ENCODE measurements at places on chromosomes 7 and 10.
A peak's percentile ranks its signal among the peaks of the same experiment; 100 is the strongest.

GRCh38 chr10:45544191-45544590, 128.4 kb downstream of the ZFAND4 start:
- DNase-seq: no peak

DNA sequence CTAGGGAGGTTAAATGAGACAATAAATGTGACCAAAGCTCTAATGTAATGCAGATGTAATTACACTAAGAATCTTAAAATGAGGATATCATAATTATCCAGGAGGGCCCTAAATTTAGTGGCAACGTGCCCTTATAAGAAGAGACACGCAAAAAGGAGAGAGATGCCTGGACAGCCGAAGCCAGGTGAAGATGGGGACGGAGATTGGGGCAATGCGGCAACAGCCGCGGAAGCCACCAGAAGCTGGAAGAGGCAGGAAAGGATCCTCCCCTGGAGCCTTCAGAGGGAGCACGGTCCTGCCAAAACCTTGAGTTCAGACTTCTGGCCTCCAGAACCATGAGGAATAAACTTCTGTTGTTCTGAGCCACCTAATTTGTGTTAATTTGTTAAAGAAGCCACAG, 25.3 kb upstream of the C10orf71 start:
- no peak for DNase-seq

DNA sequence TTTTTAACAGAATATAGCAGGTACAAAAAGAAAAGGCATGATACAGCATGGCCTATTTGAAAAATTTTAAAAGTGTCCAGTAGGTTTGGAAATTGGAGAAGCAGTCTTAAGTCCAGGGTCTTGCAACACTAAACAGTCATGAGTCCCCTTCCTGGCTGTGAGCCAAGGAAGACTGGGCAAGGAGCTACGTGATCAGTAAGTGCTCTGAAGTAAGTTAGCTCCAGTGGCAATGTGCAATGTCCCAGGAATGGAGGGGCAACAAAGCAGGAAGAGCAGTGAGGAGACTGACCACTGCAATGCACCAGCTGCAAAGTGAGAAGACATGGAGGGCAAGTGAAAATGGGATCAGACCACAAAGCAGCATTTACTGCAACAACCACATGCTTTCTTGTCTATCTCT, 72.9 kb upstream of the GRID1 start:
- no peak for DNase-seq

DNA sequence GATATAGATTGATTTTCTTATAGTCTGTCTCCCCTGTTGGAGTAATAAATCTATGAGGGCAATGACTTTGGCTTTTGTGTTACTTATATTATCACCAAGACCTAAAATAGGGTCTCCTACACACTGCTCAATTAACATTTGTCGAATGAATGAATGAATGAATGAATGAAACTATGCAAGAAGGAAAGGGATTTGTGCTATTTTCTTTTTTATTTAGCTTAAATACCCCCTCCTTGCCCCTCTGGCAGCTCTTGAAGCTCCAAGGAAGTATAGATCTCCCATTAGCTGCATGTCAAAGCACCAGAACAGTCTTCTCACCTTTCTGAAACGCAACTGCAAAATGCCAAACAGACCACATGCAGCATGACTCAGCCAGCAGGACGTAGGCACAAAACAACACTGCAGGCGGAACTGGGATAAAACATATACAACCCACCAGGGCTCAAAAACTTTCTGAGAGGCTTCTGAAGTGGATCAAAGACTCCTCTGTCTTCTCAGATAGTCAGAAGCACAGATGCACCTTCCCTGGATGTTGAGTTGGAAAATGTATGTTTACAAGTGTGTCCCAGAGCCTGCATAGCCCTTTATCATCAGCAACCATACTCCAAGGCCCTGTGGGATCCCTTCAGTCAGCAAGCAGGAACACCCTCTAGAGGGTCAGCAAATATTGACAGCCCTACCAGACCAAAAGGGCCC, 187.8 kb downstream of the NPSR1 start:
- DNase-seq: no peak

- DNase-seq: no peak
Observed at GRCh38 chr7:28483908-28484605, 71.7 kb downstream of the CREB5 start.

GRCh38 chr7:128831178-128831993, 1.2 kb downstream of the FLNC start:
- peak; percentile 67 for DNase-seq

DNA sequence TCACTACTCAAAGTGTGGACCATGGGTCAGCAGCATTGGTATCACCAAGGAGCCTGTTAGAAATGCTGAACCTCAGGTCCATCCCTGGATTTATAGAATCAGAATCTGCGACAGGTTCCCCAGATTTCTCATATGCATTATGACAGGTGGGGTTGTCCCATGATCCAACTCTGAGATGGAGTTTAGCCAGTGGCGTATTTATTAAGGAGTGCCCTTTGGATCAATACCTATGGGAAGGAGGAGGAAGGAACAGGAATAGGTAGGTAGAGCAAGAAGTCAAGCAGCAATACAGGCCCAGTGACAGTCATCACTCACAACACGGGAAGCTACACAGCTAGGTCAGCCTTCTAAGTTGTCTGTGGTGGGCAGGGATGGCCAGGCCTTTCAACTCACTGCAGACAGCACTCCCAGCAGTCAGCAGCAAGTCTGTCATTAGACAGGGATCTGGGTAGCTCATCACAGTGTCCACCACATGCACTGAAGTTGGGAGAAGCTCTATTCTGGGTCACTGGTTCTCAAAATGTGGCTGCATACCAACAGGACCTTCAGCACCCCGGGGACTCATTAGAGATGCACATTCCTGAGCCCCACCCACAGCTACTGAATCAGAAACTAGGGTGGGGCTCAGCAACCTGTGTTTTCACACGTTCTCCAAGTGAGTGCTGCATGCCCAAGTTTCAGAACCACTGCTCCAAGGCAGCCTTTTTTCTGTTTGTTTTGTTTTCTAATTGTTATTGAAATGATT, 532.3 kb upstream of the GALNT17 start:
- DNase-seq: no peak

DNA sequence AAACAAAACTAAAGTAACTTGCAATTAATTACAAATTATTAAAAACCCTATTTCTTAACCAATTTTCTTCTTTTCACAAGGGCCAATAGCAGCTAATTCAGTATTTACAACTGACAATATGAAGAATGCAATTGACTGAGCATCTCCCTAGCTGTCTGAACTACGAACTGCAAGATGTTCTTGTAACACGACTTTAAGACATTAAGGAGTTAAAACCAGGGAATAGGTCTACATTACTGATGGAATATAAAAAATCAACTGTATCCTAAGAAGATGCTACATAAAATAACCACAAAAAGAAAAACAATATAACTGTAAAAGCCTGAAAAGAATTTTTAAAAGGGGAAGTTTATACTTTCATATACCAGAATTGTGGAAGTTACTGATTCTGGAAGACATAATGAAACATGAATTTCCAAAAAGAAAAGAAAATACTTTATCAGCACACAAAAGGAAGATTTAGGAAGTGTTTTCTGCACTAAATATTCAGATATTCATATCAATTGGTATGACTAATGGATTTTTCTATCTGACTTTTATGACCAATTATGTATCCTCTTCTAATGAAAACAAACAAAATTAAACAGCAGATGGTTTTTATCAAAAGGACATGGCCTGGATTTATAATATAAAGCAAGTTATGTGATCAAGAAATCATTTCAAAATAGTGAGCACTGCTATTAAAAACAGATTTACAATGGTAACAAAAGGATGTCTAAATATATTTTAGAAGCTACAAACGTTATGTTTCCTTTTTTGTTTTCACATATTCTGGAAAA, 1.6 kb downstream of the GPR22 start:
- DNase-seq: no peak

- no peak for DNase-seq
Observed at GRCh38 chr10:29501692-29502091, 133.1 kb downstream of the SVIL start.

GRCh38 chr10:31927884-31928548, 615 bp downstream of the ARHGAP12 start:
- DNase-seq: peak; percentile 74

GRCh38 chr10:122029499-122030199, 40.7 kb downstream of the TACC2 start:
- DNase-seq: no peak

DNA sequence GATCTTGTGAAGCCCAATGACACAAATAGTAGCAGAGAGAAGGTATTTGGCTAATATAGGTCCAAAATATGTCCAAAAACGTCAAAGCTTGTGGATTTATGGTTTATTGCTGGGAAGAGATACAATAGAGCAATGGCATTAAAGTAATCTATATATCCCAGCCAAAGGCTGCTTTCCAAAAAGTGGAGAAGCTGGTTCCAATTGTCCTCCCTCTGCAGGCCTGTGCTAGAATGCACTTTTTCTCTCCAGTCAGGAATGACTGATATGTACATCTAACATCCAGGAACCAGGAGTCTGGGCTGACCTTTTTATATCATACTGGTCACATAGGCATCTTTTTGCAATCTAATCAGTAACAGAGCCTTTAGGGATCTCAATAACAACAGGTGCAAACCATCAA, 167.1 kb upstream of the FAM3C start:
- no peak for DNase-seq

- DNase-seq: no peak
Observed at GRCh38 chr7:44134943-44135628, 6.0 kb downstream of the MYL7 start.

DNA sequence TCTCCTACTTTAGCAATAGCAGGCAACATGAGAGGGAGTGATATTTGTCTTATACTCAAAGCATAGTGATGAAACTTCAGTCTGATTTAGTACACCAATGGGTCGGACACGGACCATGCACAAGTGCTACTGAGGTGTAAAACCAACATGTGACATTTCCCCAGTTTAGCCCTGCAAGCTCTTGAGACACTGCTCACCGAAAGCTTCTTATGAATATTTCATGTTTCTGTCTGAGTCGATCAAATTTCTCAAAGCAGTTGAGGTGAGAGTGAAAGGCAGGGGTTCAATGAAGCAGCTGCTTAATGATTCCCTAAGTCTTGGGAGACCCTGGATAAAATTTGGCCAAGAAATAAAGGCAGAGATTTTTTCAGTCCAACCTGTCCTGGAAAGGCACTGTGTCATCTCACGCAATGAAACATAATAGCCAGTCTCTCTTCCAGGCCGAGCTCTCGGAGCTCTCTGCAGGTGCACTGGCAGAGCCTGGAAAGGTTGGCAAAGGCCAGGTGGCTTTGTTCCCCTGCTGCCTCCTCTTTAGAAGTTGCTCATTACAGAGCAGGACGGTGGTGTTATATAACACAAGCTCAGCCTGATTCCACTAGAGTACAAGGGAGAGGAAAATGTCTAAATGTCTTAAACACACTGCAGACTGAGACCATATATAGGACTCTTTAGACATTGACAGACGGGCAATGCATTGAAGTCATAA, 33.9 kb upstream of the XPNPEP1 start:
- DNase-seq: no peak

- peak; percentile 26 for DNase-seq
Observed at GRCh38 chr10:73867126-73867807, 7.1 kb downstream of the CAMK2G start.

DNA sequence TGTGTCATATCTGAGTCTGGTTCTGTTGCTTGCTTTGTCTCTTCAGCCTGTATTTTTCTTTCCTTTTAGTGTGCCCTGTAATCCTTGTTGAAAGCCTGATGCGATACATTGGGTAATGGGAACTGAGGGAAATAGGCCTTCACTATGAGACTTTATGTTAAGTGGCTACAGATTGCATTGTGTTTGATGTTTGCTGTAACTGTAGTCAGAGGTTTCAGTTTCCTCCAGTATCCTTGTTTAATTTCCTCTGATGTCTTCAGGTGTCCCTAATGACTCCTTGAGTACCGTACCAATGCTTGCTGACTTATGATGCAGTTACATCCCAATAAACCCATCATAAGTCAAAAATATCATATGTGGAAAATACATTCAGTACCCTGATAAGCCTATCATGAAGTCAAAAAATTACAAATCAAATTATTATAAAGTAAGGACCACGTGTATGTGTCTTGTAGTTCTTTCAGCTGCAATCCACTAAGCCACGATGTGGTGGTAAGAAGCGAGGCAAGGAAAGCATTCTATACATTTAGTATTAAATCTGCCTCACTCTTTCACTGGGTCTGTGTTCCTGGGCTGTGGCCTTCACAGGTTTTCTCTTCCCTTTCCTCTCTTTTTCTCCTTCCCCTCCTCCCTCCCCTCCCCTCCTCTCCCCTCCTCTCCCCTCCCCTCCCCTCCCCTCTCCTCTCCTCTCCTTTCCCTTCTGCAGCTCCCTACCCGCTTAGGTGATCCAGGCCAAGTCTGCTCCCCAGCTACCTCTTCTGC, 13.3 kb upstream of the GIMAP6 start:
- DNase-seq: no peak

GRCh38 chr10:91002656-91003055, 81.8 kb upstream of the ANKRD1 start:
- DNase-seq: no peak

DNA sequence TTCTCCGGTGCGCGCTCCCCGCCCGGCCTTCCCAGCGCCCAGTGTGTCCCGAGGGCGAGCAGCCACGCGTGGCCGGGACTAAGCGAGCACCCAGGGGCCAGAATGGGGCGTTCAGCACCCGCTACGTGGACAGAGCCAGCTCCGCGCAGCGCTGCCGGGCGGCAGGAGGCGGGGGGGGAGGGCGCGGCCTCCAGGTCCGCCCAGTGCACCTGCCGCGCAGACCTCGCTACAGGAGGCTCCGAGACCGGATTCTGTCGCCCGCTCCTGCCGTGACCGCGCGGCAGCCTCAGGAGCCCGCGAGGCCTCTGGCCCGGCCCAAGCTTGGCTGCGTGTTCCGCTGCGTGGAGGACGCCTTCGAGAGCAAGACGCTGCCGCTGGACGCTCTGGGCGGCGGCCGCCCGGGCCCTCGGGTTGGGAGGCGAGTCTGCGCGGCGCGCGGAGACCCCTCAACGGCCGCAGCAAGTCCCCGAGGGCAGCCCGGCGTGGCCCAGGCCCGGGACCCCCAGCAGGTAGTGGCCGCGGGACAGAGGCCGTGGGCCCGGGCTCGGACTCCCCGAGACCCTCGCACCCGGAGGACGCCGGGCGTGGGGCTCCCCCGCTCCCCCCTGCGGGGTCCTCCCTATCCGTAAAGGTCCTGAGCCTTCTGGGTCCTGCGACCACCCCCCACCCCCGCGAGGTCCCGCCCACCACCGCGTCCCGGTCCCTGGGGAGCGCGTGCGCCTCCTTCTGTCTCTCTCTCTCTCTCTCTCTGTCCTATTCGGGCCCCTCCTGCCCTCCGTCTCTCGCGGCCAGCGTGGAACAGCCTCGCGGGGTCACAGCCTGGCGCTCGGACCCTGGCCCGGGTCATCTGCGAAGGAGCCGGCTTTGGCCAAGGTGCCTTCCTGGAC, 904 bp upstream of the DPYSL4 start:
- peak; percentile 79 for DNase-seq

GRCh38 chr10:77120012-77120411, 517.6 kb downstream of the KCNMA1 start:
- no peak for DNase-seq

- no peak for DNase-seq
Observed at GRCh38 chr7:55086413-55087201, 67.8 kb downstream of the EGFR start.

Measured in nephron progenitor cell (in vitro differentiated cells).